ENCODE measurements at places on chromosomes 4 and X.

- no peak for DNase-seq
Measured at GRCh38 chr4:41745292-41746024, 3.1 kb downstream of the PHOX2B start.

DNA sequence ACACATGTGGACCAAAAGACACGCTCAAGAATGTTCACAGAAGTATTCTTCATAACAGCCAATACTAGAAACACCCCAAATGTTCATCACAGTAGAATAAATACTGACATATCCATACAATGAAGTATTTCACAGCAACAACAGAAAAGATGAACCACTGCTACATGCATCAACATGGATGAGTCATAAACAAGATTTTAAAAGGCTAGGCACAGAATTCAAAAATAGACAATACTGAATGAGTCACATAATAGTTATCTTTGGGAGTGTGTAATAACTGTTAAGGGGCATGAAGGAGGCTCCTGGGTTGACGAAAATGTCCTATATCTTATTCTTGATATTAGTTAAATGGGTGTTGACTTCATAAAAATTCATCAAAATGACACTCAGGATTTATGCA, 43.5 kb downstream of the CLOCK start:
- no peak for DNase-seq

DNA sequence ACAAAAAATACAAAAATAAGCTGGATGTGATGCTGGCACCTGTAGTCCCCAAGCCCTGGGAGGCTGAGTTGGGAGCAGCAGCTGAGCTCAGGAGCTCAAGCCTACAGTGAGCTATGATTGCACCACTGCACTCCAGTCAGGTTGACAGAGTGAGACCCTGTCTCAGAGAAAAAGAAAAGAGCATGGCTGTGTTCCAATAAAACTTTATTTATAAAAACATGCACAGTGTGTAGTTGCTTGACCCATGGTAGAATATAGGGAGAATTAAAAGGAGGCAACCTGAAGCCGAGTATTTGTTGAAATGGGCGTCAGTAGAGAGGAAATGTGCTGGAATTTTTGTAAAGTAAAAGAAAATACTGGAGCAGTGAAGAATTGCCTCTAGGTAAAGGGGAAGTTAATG, 27.0 kb downstream of the GYG2 start:
- no peak for DNase-seq

DNA sequence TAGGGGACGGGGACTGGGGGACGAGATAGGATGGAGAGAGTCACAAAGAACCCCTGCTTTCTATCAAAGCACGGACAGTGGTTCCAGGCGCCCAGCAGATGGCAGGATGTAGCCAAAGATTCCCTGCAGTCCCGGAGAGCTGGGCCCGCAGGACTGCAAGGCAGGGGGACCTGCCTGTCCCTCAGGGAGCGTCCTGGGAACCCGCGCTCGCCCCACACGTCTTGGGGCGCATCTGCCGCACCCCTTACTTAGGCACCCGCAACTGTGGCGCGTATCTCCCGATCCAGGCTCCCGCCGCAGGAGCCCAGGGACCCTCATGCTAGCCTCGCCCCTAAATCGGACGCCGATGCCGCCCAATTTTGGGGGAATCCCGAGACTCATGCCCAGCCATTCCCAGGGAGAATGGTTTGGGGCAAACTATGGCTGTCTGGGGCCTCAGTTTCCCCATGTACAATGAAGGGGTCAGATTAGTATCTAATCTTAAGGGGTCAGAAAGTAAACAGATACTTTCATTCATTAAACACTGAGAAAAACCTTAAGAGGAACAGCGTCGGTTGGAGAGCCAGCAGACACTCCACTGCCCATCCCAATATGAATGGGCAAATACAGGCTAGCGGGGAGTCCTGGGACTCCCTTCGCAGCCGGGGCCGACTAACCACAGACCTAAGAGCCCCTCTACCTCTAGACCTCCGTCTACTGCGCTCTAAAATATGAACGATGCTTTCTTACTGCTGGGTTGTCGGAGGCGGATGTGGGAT, 581 bp upstream of the STK32B start:
- DNase-seq: no peak

DNA sequence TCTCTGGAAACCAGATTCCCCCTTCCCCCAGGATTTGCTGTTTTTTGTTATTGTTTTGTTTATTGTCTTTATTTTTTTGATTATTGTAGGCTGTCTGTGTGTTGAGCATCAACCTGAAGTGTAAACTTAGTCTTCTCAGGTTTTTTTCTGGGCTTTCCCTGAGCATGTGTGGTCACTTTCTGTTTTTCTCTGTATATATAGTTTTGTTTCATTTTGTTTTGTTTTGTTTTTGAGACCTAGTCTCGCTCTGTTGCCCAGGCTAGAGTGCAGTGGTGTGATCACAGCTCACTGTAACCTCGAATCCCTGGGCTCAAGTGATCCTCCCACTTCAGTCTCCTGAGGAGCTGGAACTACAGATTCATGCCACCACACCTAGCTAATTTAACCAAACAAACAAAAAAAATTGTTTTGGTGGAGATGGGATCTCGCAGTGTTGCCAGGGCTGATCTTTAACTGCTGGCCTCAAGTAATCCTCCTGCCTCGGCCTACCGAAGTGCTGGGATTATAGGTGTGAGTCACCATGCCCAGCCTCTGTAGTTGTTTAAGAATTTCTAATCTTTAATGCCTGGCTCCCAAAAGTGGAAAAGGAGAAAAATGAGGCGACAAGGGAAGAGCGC, 9.1 kb downstream of the IL13RA1 start:
- DNase-seq: no peak

- DNase-seq: no peak
Measured at GRCh38 chrX:53580742-53581504, 105.6 kb downstream of the HUWE1 start.

GRCh38 chr4:182583703-182584415, 333.3 kb downstream of the DCTD start:
- DNase-seq: no peak

DNA sequence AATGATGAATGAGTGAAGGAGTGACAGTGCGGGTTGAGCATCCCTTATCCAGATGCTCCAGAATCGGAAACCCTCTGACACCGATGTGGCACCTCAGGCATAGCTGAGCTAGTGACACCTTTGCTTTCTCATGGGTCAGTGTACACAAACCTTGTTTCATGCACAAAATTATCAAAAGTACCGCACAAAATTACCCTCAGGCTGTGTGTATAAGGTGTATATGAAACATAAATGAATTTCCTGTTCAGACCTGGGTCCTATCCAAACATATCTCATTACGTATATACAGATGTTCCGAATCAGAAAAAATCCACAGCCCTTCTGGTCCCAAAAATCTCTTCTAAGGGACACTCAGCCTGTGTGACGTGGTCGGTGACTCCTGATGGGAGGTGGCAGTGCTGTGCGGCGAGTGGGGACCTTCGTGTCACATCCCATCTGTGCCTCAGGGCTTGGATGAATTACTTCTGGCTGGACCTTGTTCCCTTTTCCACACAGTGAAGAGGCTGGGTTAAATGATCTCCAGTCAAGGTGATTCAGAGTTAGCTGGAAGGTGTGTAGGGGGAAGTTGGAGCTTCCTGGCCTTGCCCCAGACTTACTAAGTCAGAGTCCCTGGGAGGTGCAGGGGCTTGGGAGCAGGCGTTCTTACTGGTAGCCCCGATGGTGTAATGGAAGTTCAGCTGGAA, 18.8 kb downstream of the RGS12 start:
- DNase-seq: no peak

DNA sequence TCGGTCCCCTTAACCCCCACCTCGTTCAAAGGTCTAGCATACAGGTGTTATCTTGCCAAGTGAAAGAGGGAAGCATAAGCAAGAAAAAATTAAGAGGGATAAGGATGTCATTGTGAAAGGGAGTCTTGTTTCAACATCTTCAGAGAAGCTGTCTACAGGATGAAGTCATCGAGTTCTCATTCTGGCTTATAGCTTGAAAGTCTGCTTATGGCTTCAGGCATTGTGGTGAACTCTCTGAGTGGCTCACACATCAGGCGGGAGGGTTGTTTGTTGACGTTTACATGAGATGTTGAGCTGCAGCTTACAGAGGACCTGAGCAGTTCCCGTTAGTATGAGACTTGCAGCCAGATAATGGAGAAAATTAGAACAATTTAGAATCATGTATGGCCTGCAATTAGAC, 16.6 kb downstream of the MAGEA9B start:
- no peak for DNase-seq

GRCh38 chr4:83389756-83390505, 55.3 kb upstream of the HPSE start:
- no peak for DNase-seq

DNA sequence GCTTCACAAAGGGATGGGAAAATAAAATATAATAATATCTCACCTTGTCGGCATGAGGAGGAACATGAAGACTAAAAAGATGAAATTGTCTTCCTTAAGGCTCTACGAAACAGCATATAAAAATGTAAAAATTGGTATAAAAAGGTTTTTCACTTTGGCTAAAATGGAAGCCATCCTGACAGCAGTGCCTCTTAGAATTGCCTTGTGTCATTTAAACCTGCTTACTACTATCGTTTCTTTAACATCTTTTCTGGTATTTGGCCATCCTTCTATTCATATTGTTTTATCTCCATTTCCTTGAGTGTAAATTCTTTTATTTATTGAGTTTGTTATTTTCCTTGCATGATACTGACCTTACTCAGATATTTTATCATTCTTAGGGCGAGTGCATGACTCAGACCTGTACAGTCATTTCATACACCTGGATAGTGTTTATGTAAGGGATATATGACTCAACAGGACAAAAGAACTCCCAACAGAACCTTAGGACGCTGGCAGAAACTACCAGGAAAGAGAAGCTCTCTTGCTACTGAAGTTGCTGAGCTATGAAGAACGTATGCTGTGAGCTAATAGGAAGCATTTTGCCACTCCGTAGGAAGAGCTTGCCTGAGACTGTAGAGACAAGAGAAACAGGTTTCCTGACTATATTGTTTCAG, 5.8 kb upstream of the CDKN2AIP start:
- no peak for DNase-seq

GRCh38 chr4:41448934-41449333, 89.0 kb upstream of the LIMCH1 start:
- DNase-seq: no peak

DNA sequence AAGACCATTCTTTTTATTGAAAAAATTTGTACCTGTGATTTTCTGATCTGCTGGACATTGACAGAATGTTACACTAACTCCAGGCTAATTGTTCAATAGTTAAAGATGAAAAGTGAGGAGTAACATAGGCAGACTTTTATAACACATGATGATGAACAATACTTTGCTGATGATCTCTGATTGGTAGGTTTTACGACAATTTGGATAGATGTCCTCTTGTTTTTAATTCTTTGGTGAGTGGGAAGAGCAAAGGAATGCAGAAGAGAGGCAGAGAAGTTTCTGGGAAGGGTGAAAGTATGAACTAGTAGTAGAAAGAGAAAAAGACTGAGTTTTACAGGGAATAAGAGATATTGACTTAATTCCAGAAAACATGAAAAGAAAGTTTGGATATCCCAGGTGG, 267.3 kb upstream of the HAND2 start:
- DNase-seq: no peak

DNA sequence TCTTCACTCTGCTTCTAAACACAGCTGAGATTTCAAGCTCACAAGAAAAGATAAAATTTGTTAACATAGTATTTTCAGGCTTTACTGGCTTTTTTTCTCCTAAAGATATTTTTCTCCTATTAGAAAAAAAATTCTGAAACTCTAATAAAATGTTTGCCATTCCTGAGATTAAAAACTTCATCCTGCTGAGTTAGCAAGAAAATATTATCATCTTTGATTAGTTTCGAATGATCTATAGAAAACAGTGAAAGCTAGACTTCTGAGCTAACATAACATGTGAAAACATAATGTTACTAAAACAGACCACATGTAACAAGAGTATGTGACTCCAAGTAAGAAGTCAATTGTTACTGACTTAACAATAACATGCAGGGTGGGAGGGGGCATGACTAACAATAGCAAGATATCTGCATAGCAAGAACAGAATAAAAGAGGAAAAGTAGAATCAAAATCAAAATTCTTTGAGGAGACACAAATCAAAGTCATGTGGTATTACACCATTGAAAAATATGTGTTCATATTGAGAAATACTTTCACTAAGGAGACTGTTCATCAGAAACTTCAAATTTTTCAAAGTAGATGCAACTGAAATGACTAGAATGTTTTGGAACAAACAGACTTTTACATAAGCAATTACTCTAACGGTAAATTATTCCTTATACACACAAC, 14.5 kb downstream of the TBCK start:
- no peak for DNase-seq

DNA sequence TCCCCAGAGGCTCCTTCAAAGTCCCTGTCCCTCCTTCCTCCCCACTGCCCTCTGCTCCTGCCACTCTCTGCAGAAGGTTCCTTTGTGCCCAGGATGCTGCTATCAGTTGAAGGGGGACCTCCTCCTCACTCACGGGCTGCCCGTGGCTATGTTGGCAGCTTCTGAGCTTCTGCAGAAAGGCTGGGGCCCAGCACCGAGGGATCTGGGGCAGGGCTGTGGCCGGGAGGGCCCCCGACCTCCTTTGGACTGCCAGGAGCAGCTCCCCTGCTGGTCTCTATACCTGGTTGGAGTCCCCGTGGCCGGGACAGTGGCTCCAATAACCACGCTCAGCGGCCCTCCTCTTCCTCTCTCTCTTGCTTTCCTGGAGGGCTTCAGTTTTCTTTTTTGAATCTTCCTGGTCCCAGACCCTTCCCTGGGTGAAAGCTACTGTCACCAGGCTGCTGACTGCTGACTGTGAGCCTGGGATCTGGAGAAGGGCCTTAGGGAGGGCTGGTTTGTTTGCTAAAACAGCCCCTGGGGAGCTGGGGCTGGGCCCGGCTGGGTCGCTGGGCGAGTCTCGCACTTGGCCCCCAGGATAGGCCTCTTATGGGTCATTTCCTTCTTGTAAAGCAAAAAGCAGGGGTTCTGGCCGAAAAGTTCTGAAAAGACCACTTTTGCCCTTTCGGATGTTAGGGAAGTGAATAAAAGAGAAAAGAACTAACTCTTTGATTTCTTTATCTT, 46.9 kb downstream of the SORCS2 start:
- no peak for DNase-seq

- DNase-seq: no peak
Measured at GRCh38 chrX:54494989-54495813, 833 bp downstream of the FGD1 start.

DNA sequence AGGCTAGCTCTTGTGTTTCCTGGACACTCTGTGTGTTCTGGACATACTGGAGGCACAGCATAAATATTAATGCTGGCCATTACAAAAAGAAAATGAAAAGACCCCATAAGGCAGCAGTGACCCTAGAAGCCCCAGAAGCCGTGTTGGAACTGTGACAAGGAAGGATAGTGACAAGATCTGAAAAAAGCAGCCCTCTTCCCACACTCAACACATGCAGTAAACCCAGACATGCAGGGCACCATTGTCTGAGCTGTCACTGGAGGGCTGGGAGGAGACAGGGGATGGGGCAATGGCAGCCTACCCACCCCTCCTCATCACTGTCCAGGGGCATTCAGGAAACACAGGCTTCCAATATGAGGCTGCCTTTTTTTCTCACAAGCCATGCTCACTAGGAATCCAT, 6.5 kb downstream of the TRIM2 start:
- DNase-seq: no peak

- DNase-seq: no peak
Measured at GRCh38 chr4:65791812-65792308, 121.6 kb upstream of the EPHA5 start.

- DNase-seq: no peak
Measured at GRCh38 chr4:140826701-140827027, 70.5 kb upstream of the TBC1D9 start.

All from activated CD8-positive, alpha-beta memory T cell treated with anti-CD3 and anti-CD28 coated beads for 1 hour (primary cell).